ENCODE measurements at places on chromosomes 12 and 14.

GRCh38 chr14:49999146-49999761 is 106.4 kb downstream of the ARF6 start:
- peak; percentile 82 for DNase-seq

GRCh38 chr12:26622601-26623000 is 210.4 kb downstream of the ITPR2 start:
- no peak for DNase-seq

DNA sequence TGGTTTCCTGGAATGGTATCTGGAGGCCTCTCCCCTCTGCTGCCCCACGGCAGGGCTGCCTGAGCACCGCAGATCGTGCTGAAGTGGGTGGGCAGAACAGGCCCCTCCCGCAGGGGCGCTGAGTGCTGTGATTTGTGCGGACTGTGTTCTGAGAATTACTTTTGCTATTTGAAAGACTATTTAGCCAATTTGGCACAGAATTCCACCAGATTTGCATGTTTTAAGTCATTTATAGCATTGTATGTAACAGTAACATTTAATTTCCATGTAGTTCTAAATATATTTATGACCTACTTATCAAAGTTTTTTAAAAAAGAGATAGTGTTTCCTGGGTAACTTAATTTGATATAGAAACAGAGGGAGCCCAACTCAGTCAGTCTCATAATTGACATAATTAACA is 55.3 kb downstream of the TNFAIP2 start:
- DNase-seq, result no peak

DNA sequence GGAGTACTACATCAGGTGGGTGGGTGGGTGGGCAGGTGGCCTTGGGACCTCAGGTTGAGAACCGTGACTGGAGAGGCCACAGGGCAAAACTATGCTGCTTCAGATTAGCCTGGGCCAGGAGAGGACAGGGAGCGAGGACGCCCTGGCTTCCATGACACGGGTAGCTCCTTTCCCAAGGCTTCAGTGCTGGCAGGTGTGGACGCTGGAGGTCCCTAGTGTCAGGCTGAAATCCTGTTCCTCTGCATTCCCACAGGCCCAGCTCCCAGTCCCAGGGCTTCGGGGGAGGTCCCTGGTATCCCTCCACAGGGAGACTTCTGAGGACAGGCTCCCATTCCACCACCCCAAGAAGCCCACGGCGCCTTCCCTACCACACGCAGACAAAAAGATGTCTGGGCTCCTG is 31.6 kb downstream of the CCDC92 start:
- DNase-seq, result no peak

DNA sequence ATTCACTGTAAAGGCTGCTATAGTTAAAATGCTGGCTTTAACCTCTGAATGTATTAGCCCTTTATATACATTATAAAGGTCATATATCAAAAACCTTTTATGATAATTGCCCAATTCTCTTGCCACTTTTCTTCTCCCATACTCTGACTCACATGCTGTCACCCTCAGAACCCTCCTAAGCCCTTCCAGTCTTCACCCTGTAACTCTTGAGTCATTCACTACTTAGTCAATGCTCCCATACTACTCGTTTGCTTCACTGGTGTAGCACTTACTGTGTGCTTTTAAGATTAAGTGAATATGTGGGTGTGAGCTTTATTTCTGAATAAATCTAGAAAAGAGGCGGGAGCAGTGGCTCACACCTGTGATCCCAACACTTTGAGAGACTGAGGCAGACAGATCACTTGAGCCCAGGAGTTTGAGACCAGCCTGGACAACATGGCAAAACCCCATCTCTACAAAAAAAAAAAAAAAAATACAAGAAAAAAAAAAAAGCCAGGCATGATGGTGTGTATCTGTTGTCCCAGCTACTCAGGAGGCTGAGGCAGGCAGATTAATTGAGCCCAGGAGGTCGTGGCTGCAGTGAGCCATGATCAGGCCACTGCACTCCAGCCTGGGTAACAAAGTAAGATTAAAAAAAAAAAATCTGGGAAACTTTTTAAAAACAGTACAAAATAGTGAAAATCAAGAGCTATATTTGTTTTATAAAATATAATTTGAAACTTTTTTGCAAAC is 37.6 kb downstream of the SPATA7 start:
- DNase-seq, result no peak

DNA sequence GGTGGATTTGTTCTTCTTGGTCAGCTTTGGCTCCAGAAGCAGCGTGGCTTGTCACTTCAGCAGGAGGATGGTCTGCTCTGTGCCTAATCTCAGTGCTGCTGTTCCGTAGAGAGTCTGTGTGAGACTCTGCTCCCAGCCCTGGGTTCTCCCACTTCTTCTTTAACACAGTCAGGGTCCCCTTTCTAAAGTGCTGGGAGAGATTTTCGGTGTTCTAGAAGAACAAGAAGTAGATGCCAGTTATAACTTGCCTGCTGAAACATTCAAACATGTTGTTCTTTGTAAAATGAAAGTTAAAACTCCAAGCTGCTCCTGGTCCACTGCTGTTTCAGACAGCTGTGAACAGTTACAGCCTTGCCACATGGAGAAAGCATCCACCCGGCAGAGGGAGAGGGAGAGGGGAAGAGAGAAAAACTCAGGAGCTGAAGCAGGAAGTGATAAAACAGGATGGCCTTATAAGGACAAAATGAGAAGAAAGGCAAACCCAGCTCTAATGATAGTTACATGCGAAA is 55.2 kb upstream of the CERS5 start:
- DNase-seq, result peak; percentile 47

GRCh38 chr14:72646861-72647528 is 246.9 kb downstream of the DPF3 start:
- DNase-seq, result no peak

- no peak for DNase-seq
Observed at GRCh38 chr12:76555231-76555767, 4.3 kb downstream of the OSBPL8 start.

GRCh38 chr12:47378907-47379306 is 299.1 kb upstream of the AMIGO2 start:
- no peak for DNase-seq

GRCh38 chr14:94619297-94619696 is 7.1 kb downstream of the SERPINA3 start:
- no peak for DNase-seq

GRCh38 chr14:87690076-87690613 is 302.8 kb downstream of the GALC start:
- DNase-seq, result no peak

DNA sequence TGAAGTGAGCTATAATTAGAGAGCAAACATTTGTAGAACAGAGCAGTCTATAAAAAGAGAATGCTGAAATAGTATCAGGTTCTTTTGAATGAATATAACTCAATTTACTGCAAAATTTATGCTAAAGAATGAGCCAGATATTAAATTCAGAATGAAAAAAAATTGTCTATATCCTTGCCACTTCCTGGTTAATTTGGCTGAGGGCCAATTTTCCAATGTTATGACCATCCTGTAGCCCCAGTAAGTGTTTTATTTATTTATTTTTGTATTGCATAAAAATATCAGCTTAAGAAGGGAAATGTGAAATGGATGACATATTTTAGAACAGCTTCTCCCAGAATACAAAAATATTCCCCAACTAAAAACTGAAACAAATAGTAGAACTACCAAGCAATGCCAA is 263.4 kb downstream of the SOX5 start:
- no peak for DNase-seq

DNA sequence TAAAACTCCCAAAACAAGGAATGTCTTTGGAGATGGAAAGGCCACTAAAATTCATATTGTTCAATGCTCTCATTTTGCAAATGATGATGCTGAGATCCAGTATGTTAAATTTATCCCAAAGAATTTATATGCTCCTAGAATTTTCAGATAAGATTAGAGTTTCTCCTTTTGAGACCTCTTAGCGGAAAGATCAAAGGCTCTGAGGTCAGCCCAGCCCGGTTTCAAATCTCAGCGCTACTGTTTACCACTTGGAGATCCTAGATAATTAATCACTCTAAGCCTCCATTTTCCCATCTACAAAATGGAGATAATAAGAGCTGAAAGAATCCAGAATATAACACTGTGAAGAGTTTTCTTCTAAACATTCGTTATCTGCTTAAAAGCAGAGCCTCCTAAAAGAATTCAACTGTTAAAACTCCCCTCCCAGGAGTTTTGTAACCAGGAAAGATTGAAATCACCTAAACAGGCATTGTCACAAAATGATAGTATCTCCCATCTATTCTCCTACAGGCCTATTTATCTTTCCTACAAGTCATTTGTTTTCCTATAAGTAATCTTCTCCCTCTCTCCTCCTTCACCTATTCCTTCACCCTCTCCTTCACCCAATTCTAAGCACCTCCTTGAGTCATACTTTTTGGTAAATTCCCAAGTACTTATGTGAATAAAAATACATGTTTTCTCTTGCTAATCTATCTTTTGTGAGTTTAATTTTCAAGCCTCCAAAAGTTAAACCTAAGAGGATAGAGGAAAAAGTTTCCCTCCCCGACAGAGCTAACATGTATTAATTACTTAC is 16.7 kb downstream of the DUSP6 start:
- DNase-seq, result no peak

GRCh38 chr12:75698052-75698451 is 186.6 kb upstream of the KRR1 start:
- DNase-seq, result no peak

GRCh38 chr12:132352896-132353800 is 23.8 kb upstream of the GALNT9 start:
- no peak for DNase-seq

- DNase-seq, result no peak
Observed at GRCh38 chr12:67586951-67587350, 61.6 kb upstream of the DYRK2 start.

GRCh38 chr12:88266806-88267360 is 124.8 kb downstream of the TMTC3 start:
- no peak for DNase-seq

- no peak for DNase-seq
Observed at GRCh38 chr14:75825147-75825592, 156.6 kb downstream of the TGFB3 start.

DNA sequence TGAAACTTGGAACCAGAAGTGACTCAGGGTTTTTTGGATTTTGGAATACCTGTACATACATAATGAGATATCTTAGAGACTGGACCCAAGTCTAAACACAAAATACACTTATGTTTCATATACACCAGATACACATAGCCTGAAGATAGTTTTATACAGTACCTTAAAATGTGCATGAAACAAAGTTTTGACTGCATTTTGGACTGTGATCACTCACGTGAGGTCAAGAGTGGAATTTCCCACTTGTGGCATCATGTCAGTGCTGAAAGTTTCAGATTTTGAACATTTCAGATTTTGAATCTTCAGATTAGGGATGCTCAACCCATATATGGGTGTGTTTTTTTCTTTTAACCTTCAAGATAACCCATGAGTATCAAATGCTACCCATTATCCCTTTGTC is 6.6 kb downstream of the SBNO1 start:
- no peak for DNase-seq

DNA sequence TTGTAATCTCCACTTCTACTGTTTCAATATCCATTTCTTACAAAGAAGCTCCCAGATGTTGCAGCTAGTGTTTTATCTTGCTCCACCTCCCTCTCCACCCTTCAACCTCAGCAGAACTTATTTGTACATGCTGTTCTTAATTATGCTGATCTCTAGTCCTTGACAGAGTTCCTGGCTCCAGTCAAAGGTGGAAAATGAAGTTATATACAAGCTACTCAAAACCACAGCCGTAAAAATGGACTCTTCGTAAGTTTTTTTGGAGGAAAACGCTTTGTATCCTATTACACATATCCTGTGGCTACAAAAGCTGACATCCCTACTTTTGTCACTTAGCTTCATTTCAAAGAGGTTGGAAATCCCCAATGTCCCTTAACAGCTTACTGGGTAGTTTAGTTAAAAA is 1.3 kb downstream of the CLEC1A start:
- DNase-seq, result no peak

GRCh38 chr12:87687362-87687761 is 341.8 kb downstream of the C12orf50 start:
- no peak for DNase-seq

DNA sequence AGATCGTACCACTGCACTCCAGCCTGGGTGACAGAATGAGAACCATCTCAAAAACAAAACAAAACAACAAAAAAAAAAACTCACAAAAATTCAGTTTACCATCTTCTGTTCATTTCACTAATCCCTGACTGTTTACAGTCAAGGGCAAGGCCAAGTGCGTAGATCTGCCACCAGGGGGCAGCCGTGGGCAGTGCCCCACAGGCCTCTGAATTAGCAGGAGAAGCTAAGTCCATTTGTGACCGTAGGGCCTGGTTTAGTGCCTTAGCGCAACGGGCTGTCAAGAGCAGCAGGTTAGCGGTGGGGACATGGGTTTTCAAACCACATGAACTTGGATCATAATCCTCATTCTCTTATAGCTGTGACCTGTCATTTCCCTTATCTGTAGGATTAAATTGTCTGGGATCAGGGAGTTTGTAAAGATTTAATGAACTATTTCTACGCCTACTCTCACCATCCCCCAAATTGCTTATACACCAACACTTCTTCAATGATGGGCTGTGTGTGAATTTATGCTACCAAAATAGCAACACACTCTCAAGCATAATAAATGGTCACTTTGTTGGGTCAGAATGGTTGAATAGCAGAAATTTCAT is 49.0 kb downstream of the KCTD10 start:
- peak; percentile 81 for DNase-seq

DNA sequence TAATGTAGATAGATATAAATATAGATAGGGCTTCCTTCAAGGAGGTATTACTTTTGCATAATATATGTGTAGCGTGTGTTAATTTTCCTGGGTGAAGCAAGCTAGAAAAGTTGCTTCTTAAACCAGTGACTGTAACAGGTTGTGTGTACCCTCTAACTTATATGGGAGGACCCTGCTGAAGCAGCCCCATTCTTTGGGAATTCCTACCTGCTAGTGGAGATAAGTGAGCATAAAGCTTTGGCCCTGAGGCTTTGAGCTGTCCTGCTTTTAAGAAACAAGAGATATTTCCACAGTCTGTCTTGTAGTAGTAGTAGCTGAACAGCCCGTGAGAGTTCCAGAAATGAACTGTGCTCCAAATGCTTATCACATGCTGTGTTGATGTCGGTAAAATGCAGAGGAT is 8.6 kb downstream of the RMST start:
- DNase-seq, result no peak

GRCh38 chr14:74434294-74434693 is 8.3 kb upstream of the SYNDIG1L start:
- DNase-seq, result no peak

GRCh38 chr12:130998136-130998535 is 44.4 kb downstream of the ADGRD1 start:
- DNase-seq, result no peak

DNA sequence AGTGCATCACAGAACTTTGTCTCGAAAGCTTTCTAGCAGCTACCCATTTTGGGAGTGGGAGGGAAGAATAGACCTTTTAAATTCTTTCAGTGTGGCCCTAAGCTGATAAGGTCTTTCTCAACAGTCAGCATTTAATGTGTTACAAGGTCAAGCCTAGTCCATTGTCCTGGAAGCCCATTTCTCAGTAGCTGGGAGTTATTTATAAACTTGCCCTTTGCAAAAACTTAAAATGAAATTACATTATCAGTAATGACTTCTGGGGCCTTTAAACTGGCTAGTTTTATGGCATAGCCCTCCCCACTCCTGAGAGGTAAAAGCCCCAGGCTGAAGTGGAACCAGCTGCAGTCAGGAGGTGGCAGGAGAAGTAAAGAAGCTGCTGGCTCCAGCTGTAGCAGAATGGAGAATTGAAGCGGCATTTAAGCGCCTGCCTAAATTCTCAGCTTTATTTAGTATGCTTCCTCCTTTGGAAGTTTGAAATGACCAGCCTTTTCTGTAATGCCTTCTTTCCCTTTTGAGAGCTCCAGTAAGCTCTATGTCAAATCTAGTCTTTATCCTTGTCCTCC is 12.4 kb downstream of the COPZ1 start:
- DNase-seq, result no peak
